Bone marrow (tissue), 2 donors: ENCODE measurements at places on chromosomes 3 and 15.

DNA sequence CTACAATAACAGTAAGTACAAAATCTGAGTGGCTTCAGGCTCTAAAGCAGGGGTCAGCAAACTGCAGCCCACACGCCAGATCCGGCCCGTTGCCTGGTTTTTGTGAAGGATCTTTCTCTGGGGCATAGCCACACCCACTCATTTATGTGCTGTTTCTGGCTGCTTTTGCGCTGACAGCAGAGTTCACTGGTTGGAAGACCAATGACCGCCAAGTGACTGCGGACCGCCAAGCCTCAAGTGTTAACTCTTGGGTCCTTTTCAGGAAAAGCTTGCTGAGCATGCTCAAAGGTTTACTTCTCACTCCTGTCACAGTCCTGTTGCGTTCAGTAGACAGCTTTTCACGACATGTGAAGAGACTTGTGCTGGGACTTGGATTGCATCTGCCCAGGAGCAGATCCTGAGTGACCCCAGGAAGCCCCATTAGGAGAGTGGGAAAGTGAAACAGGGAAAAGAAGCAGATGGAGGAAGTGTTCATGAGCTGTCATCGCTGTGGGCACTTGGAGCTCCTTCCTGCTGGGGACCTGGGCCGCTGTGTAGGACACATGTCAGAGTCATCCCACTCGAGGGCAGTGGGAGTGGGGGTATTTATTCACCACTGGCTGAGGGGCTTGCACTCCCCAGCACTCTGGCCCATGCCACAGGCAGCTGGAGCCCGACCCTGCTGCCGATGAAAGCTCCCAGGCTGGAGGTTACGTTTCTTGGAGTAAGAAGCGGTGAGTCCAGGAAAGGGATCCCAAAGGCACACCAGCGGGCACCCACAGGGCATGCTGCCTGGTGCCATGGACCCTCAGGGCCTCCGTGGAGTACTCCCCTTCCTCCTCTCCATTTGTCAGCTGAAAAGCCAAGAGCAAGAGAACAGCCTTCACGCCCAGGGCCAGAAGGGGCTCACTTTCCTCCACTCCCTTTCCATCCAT lies 249.1 kb downstream of the PLCL2 start:
- no peak for DNase-seq

- no peak for DNase-seq
These were observed 19.3 kb downstream of the CPOX start for GRCh38 chr3:98574132-98574531.

DNA sequence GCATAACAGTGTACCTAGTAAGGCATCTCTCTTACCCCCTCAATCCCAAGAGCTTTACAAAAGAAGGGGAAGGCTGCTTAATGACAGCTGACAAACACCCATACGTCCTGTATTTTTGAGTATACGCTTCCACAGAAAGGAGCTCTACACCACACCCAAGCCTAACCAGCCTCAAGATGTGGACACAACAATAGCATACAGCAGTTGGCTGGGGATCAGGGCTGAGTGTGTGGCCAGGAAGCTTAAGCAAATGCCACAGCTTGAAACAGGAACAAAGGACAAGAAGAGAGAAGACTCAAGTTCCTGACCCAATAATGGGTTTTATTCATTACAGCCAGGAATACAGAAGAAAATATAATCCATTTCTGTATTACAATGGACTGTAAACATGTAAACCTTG lies 6.9 kb downstream of the HEXA start:
- peak; percentile 7 for DNase-seq

DNA sequence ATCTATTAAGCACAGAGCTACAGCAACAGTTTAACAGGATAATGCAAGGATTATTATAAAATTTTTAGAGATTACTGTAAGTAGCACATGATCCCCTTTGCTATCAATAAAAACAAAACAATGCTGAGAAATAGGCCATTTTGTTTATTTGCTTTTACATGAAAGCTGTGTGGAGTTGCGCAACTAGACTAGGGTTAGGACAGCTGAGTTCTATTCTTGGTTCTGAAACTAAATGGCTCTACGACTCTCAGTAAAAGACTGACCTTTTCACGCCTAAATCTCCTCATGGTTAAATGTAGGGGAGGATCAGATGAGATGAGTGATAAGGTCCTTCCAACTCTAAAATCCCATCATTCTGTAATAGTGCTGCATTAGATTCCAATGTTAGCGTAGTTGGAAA lies 25.0 kb downstream of the KCNMB2 start:
- DNase-seq = no peak
